NCI-H82 (cell line): ENCODE measurements at places on chromosomes 11 and 22.

DNA sequence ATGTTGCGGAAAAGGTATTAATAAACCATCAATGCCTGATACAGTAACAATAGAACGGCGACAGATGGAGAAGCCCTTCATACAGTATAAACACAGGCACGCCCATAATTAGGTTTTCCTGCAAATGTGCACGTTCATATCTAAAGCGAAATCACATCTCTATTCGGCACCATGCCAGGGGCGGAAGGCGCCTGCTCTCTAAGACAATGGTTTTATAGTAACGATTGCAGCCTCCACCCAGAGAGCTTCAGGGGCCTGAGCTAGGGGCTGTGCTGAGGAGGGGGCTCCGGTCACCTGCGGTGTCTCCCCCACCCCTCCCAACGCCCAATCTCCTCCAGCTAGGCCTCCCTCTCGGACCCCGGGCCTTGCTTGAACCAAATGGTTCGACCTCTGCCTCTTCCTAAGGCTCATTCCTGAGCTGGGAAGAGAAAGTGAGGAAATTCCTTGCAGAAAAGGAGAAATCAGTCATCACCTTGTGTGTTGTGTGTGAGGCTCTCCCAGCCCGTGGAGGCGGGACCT, 9.6 kb downstream of the KRTAP5-5 start:
- no peak for DNase-seq

DNA sequence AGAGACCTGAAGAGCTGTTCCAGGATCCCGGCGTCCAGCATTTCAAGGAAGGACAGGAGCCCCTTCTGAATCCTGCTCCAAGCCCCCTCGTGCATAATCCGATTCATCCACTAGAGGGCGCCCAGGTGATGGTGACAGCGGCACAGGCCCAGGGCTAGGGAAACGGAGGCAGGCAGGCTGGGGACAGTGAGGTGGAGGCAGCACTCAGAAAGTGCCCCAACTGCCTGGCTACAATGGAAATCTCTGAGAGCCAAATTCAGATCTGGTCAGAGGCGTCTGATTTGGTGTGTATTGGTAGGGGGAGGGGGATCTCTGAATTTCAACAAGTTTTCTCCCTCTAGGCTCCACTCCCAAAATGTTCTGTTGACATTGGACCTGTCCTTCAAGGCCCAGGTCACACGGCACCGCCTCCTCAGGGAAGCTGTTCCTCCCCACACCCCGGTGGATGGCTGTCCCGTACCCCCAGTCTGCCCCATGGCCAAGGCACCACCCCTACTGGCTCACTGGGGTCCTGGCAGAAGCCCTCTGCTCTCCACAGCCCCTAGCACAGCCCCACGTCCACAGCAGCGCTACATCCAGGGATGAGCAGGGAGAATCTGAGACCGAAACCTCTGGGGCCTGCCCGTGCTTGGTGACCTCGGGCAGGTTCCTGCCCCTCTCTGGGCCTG, 142.9 kb downstream of the CRYBB2 start:
- peak; percentile 69 for DNase-seq

DNA sequence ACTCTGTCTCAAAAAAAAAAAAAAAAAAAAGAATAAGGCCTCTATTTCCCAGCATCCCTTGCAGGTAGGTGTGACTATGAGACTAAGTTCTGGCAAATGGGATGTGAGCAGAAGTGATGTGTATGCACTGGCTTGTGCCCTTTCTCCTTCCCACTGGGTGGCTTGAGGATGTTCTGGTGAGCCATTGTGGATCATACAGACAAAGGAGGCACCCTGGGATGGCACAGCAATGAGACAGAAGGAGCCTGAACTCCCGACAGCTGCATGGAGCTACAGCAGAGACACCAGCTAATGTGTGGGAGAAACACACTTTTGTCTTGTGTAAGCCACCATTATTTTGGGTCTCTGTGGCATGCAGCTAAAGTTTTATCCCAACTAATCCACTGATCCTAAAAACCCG, 10.6 kb upstream of the SORL1 start:
- no peak for DNase-seq

DNA sequence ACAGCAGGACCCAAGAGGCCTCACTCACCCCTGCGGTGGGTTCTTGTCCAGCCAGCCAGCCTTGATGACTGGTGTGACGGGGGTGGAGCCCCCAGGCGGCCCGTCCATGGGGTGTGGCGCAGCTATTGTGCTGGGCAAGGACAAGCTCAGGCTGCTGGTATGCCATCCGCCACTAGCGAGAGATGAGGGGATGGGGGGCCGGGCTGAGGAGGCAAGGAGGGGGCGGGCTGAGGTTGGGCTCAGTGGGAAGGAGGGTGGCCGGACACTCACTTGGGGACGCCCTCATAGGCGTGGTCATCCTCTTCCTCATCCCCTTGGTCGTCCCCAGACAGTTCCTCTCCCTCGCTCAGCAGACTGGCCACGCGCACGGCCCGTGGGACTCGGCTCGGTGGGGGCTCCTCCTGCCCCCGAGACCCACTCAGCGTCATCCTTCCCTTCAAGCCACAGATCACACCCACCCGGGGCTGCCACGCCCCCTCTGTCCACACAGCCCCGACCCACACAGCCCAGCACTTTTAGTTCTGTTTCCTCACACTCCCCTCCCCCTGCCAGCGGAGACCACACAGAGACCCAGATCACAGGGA, 38.0 kb upstream of the PDE2A start:
- no peak for DNase-seq

GRCh38 chr11:117229411-117229810, 2.5 kb downstream of the PCSK7 start:
- DNase-seq = no peak

- no peak for DNase-seq
Observed at GRCh38 chr11:132844956-132845696, 687.2 kb downstream of the OPCML start.

DNA sequence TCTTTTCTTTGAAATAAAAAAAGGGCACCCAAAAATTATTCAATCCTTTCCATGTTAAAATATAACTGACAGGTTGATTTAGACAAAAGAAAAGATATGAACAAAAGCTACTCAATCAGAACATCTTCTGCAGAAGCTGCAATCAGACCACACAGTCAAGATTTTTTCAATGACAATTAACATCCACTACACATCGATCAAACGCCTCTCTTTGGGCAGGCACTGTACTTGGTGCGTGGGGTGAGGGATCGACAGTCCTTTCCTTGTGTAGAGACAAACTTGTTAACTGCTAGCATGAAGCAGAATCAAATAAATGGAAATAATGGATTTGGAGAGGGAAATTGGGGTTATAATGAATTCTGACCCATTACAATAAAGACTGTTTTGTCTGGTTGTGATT, 71.2 kb upstream of the SESN3 start:
- no peak for DNase-seq

DNA sequence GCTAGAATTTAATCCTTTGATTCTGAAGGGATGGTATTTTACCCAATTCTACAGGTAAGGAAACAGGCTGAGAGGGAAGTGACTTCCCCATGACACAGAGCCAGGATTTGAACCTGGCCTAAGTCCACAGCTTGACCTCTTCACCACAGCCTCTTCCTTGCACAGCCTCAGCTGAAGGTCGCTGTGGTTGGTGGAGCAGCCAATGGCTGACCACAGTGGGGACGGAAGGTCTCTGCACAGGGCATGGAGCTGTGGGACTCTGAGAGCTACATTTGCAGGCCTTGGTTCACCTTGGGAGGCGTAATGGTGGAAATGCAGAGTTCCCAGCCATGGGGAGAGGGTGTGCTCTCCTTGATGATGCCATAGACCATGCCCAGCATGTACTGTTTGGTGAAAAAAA, 295.0 kb downstream of the DDX10 start:
- DNase-seq = no peak

DNA sequence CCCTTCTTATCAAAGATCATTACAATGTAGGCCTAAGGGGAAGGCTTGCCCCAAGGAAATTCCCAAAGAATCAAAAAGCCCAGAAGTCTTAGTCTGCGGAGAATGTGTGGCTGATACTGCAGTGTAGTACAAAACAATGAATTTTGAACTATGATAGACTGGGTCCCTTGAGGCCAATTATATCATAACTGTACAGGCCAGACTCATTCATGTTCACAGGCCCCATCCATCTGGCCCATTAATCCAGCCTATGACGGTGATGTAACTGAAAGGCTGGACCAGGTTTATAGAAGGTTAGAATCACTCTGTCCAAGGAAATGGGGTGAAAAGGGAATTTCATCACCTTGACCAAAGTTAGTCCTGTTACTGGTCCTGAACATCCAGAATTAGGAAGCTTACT, 35.2 kb downstream of the IGLL1 start:
- DNase-seq = no peak
